ENCODE measurements at places on chromosomes 13 and 19.

DNA sequence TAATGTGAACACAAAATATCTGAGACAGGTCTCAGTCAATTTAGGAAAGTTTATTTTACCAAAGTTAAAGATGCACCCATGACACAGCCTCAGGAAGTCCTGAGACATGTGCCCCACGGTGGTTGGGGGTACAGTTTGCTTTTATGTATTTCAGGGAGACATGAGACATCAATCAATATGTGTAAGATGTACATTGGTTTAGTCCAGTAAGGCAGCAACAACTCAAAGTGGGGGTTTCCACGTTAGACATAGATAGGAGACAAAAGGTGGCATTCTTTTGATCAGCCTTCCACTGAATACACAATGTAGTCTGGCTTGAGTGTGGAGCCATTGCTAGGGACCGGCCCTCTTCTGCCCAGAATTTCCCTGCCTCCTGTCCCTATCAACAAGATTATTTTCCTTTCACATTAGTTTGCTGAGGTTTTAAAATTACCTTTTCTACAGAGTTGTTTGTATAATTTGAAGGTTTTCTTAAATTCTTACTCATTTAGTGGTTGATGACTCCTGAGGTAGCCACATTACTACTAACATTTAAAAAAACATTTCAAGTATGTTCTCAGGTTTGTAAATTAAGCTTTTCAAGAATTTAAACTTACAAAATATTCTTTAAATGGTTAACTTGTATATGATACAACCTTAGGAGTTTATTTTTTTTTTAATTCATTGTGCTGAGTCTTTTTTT, 33.2 kb downstream of the RNASEH2B start:
- no peak for DNase-seq

- DNase-seq: peak; percentile 34
These were observed 830.2 kb upstream of the SPRY2 start for GRCh38 chr13:81171065-81171647.

GRCh38 chr13:80305737-80306136, 35.2 kb downstream of the SPRY2 start:
- no peak for DNase-seq

DNA sequence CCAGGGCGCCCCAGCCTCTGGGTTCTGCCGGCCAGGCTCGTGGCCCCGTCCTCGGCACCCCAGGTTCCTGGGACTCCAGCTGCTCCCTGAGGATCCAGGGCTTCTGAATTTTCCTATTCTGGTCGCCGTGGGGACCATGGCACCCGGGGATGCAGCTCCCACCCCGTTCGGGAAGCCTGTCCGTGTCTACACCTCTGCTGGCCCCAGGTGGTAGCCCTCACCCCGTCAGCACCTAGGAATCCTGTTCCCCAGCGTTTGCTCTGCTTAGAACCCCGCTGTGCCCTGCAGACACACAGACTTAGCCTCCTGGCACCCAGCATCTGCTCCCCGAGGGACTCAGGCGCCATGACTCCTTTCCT, 960 bp downstream of the PPFIA3 start:
- no peak for DNase-seq

DNA sequence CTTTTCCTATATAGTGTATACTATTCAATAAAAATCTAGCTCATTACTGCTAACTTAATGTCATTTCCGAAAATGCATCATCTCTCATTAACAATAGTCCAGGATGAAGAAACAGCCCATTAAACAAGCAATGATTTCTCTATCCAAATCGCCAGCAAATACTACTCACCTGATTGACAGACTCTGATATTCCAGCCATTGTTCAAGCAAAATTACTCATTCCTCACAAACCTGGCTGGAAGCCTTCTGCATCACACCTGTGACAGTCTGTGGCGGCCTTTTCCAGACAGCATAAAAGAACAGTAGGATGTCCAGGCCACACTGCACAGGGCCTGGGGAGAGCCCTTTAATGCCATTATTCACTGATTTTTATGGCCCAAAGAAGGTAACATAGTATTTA, 115.9 kb downstream of the ABCC4 start:
- DNase-seq: no peak

DNA sequence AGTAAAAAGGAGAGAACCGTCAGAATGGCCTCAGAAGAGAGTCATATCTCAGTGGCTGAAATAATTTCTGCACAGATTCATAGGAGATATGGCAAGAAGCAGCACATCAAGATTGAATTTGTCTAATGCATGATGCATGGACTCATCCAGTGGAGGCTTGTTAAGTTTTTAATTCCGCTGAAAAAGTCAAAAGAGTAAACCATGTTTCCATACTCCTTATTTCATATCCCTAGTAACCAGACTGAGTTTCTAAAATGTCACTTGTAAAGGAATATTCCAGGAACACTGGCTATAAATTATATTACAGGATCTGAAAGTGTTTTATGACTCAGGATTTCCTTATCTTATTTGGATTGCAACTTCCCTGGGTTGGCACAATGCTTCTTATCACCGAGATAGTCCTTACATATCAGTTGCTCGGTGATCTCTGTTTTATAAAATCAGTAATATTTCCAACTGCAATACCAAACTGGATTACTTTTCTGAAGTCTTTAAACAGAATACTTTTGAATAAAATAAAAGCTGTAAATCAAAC, 180.2 kb upstream of the TSC22D1 start:
- peak; percentile 50 for DNase-seq
